ENCODE measurements at places on chromosomes 16 and 17.

DNA sequence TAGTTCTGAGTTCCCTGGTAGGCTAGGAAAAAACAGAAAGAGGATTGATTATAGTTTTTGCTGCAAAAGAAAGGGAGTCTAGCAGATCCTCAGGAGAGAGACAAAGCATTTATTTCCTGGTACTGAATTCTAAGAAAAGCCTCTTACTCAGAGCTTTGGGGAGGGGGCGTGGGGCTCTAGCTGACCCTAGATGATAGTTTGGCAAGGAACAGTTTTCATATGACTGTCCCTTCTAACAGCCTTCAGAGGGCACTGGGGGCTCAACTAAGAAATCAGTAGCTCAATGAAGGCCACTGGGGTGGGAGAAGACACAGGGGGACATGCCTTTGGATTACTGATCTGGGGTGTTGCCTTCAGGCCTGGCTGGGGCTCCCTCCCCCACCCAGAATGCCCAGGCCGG is 4.0 kb downstream of the CA7 start:
- no peak for DNase-seq

DNA sequence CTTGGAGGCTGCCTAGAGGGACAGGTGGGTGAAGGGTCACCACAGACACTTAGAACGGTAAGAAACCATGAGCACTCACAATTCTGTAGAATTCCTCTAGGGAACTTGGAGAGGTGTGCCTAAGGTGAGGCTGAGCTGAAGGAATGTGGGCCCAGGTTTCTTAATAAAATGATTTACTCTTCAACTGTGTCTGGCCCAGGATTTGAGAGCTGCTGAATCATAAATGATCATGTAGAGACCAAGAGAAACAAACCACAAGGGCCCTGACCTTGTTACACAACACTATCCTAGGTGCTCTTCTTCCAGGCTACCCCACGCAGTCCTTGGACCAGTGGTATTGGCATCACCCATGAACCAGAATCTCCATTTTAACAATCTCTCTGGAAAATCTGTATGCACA is 27.7 kb downstream of the ZNF18 start:
- no peak for DNase-seq

DNA sequence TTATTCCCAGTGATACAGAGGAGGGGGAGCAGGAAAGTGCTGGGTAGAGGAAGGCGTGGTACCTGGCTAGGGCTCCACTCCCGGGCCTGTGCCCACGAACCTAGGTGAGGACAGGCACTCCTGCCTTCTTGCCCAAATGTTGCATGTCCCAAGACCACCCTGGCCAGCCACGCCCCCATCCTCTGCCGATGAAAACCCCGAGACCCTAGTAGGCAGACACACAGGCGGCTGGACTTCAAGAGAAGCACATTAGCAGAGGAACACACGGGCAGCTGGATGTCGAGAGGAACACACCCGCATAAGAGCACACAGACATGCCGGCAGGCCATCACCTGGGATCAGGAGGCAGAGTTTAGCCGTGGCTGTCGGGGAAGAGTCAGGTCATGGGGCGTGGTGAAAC is 1386.5 kb upstream of the GOT2 start:
- DNase-seq = no peak

GRCh38 chr16:22764662-22765327 is 49.2 kb upstream of the HS3ST2 start:
- DNase-seq = no peak

GRCh38 chr16:50705436-50706110 is 12.2 kb downstream of the NOD2 start:
- DNase-seq = no peak

DNA sequence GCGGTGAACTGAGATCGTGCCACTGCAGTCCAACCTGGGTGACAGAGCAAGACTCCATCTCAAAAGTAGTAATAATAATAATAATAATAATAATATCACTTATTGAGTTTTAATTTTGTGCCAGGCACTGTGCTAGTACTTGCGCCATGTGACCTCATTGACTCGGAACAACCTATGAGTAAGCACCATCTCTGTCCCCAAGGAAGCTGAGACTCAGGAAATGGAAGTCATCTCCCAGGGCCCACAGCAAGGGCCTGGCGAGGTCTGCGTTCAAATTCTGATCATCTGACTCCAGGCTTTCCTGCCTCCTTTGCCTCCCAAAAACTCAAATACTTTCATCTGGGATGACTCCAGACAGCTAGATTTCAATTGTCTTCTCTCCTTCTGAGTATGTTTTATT is 162.9 kb downstream of the SEC14L1 start:
- no peak for DNase-seq

- DNase-seq = no peak
These were observed 236.0 kb upstream of the IRX3 start for GRCh38 chr16:54522584-54522983.

DNA sequence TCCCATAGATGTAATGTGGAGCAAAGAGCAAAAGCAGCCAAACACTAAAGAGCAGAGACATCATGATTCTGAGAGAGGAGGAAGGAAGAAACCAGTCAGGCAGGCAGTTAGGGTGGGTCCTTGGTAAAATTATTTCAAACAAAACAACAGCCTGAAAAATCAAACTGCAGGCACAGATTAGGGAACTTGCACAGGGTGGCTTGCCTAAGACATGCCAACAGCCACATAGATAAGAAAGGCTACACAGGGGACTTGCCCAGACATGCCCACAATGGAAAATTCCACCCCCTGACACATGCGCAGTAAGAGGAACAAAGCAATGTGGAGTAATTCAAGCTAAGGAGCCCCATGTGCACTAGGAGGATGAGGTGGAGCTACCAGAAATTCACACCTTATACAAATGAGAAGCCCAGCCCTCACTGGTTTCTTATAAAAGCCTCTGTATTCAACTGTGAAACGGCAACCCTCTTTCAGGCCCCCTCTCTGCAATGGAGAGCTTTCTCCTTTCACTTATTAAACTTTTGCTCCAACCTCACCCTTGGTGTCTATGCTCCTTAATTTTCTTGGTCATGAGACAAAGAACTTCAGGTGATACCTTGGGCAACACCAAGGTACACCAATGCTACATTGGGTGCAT is 7.3 kb upstream of the GAS7 start:
- DNase-seq = no peak

- DNase-seq = no peak
These were observed 35.9 kb downstream of the TRARG1 start for GRCh38 chr17:1315409-1315808.

GRCh38 chr17:1197781-1198490 is 18.2 kb upstream of the ABR start:
- peak; percentile 88 for DNase-seq

DNA sequence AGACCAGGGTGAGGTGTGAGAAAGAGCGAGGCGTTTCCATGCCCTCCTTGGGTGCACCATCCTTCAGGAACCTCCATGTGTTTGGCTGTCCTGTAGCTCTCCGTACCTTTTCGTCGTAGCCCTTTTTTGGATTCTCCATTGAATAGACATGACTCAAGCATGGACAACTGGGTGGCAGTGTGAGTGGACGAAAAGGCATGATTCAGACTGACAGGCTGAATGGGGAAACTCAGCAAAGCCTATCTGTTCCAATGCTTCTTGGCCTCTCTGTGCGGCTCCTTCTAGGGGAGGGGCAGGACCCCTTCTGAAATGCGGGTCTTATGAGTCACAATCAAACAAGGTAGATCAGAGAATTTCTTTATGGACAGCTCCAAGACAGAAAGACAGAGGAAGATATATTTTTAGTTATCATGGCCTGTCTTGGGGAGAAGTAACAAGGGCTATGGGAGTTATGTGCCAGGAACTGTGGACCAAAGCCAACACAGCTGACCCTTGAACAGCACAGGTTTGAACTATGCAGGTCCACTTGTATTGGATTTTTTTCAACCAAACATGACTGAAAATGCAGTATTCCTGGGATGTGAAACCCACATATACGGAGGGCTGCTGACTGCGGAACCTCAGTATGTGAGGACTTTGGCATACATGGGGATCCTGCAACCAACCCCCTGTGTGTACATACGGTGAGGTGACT is 22.9 kb downstream of the ADORA2B start:
- DNase-seq = no peak

GRCh38 chr17:40447148-40447644 is 3.9 kb downstream of the IGFBP4 start:
- DNase-seq = no peak

DNA sequence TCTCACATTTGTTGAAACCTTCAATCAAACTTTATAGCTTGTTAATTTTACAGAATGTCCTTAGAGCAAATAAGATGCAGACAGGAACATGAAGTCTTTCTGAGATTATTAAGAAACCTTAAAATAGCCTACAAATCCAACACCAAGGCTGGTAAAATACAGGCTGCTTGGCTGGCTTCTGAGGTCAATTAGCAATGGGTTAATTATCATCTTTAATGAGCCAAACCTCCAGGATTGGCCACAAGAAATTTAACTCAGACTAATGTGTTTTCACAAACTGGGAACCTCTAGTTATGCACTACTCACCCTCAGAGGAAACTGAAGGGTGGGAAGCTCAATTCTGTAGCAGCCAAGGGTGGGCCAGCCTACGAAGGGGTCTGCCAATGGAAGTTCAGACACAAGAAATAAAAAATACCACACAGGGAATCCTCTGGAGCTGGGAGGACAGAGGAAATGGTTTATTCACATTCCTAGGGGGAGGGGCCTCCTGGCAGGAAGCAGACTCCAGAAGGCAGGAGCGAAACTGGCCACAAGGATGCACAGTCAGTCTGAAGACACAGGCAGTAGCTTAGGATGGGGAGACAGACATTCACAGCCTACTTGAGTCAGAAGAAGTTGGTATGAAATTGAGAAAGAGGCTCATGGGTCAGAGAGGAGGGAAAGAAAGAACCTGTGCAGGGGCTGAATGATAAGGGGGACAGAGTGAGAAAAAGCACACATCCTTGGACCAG is 36.1 kb downstream of the HIC1 start:
- DNase-seq = peak; percentile 67

GRCh38 chr17:4881761-4882555 is 17.4 kb upstream of the C17orf107 start:
- DNase-seq = peak; percentile 84

DNA sequence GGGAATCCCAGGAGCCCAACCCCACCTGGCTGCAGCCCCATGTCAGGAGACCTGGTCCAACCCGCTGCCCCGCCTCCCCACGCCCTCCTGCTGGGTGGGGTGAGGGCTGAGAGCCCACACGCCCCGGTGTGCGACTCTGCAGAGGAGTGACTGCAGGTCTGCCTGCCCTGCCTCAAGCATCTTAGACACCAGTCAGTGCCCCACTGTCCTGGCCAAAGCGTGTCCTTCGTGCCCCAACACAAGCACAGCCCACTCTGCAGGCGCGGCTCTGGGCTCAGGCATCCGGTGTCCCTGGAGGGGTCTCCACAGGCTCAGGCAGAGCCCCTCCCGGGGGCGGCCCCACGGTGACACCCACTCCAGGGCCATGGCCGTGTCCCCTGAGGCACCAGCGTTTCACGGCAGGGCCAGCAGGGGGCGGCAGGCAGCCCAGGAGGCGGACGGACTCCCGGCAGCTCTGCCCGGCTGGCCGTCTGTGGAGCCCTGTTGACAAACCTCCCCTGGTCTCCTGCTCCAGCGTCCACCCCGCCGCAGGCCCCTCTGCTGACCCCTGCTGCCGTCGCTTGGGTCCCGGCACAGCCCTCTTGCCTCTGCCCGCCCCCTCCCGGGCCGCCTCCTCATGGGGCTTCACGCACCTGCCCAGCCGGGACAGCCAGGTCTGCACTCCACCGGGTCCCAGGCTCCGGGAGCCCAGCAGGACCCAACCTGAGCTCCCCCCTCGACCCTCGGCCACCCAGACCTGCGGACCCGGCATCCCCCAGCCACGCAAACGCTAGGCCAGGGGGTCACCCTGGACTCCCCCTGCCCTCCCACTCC is 8.6 kb upstream of the UBE2I start:
- DNase-seq = peak; percentile 69
